ENCODE measurements at places on chromosomes 16 and 17.
A peak's percentile ranks its signal among the peaks of the same experiment; 100 is the strongest.

GRCh38 chr16:27284865-27285675 lies 16.5 kb upstream of the NSMCE1 start:
- peaks cover 69% of the 10 kb centered on the region for H3K4me1 ChIP-seq
- no peaks in the 10 kb centered on the region for H3K27me3 ChIP-seq
- H3K36me3 ChIP-seq, result peaks cover 26% of the 10 kb centered on the region
- H3K4me3 ChIP-seq, result no peak overlapping the region
- H3K27ac ChIP-seq, result peak overlapping the region; percentile 34

DNA sequence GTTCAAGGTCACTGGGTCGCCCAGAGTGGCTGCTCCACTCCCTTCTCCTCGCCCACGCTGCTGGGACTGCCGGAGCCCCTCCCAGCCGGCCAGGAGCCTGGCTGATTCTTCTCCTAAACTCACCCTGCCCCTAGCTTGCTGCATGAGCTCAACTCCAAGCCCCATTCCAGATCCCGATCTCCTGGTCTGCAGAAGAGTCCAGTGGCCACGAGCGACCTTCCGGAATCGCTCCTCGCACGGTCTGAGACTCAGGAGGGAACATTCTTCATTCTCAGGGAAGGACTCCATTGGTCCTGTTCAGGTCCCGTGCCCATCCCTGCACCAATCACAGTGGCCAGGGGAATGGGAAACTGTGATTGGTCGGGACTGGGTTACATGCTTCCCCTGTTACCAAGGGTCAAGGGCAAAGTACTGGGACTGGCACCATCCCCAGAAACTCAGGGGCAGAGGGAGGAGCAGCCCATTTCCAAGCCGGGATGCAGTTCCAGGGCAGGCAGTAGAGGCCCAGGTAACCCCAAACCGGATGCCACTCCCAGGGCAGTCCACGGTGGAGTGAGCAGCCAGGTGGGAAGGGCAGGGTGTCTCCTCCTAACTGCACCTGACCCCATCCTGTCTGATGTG lies 24.5 kb upstream of the CIBAR2 start:
- no peaks in the 10 kb centered on the region for H3K4me1 ChIP-seq
- no peak for DNase-seq
- no peak overlapping the region for H3K4me3 ChIP-seq
- peaks cover 24% of the 10 kb centered on the region for H3K27me3 ChIP-seq

DNA sequence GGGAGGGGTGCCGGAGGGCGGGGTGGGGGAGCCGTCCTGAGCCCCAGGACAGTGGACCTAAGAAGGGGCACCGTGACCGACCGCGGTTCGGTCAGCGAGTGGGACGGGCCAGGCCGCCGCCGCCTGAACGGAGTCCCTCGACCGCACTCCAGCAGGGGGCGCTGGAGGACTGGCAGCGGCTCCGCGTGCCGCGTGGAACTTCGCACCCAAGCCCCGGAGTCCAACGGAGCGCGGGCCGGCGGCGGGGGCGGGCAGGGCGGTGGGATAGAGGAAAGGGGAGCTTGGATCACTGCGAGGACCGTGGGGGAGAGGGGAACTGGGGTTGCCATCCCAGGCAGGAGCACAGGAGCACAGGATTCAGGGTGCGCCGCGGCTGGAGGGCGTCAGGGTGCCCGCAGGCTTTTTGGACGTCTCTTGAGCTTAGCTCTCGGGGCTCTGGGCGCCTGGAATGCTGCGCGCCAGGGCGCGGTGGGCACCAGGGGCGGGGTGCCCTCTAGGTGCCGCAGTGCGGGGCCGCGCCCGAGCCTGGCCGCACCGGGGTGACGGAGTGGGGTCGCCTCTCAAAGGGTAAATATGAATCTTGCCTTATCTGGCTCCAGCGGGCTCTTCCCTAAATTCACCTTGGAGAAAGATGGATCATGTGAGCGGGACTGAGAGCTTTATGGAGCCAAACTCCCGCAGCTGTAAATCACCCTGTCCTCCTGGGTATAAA lies 379 bp upstream of the OTOP2 start:
- DNase-seq, result peak; percentile 71
- H3K36me3 ChIP-seq, result no peaks in the 10 kb centered on the region
- H3K4me1 ChIP-seq, result no peaks in the 10 kb centered on the region
- no peak overlapping the region for H3K4me3 ChIP-seq

GRCh38 chr16:2586241-2586640 lies 48.4 kb downstream of the PDPK1 start:
- H3K4me1 ChIP-seq, result peaks cover 9% of the 10 kb centered on the region
- no peak overlapping the region for H3K27ac ChIP-seq
- peak; percentile 5 for DNase-seq
- H3K36me3 ChIP-seq, result peaks cover 29% of the 10 kb centered on the region
